ENCODE measurements at places on chromosomes 1 and 21.

DNA sequence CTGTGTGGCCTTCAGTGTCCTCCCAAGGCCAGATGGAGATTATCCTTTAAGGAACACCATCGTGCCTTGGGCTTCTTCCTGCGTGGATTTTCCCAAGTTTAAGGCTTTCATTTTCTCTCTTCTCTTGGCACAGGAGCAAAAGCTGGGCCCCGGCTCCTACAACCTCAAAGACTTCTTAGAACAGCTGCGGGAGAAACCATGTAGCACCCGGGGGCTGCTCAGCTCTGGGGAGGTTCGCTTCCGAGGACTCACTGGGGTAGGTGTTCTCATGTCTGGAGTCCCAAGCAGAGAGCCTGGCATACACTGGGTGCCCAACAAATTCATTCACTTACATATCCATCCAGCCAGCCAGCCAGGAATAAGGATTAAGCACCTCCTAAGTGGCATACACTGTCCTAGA lies 6.6 kb upstream of the TTC22 start:
- DNase-seq, result no peak

GRCh38 chr1:211923095-211923494 lies 92.5 kb upstream of the LPGAT1 start:
- no peak for DNase-seq

GRCh38 chr1:23661887-23662286 lies 29.7 kb upstream of the RPL11 start:
- DNase-seq, result no peak

DNA sequence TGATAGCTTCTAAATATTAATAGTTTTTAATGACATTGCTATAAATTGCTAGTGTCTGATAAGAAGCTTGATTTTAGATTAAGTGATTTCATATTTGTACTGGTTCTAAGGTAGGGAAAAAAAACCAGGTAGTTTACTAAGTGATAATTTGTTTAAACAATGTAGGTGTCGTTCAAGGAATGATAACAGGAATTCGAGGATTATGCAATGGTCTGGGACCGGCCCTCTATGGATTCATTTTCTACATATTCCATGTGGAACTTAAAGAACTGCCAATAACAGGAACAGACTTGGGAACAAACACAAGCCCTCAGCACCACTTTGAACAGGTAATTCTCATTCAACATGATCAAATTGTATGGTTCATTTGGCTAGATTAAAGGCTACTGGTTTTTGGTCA lies 52.4 kb downstream of the SASS6 start:
- no peak for DNase-seq

DNA sequence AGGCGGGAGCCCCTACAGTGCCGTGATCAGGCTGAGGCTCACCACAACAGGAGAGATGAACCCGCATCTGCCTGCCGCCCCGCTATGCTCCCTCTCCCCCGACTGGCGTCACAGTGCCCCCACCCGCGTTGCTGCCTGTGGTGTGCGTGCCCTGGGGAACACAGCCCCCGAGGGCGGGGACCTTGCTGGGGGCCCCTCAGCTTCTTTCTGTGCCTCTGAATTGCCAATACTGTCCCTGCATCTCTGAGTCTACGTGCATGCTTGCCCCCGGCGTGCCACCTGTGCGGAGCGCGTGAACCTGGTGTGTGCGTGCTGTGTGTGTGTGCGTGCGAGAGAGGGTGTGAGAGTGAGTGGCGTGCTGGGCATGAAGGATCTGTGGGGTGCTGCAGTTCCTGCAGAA lies 10.3 kb downstream of the PARS2 start:
- no peak for DNase-seq

- peak; percentile 70 for DNase-seq
These were observed 67.6 kb downstream of the MAP3K21 start for GRCh38 chr1:233394860-233395717.

DNA sequence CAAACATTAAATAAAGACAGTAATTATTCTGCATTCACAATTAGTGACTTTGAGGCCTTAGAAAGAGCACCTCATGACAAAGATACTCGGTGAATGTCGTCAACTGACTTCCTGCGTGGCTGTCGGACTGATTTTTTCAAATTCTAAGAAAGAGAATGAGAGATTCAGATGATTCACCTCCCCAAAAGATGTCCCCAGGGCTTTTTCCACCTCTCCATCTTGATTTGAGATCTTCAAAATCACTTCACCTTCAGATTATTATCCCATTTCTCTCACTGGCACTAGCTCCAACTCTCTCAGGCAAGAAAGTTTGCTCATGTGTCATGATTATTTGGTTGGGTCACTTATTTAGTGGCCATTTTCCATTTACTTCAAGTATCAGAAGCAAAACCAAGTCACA lies 5.0 kb upstream of the EDEM3 start:
- no peak for DNase-seq

GRCh38 chr1:71967670-71968069 lies 314.7 kb downstream of the NEGR1 start:
- DNase-seq, result no peak

- DNase-seq, result peak; percentile 42
These were observed 100.8 kb downstream of the PLPPR4 start for GRCh38 chr1:99365141-99365540.

DNA sequence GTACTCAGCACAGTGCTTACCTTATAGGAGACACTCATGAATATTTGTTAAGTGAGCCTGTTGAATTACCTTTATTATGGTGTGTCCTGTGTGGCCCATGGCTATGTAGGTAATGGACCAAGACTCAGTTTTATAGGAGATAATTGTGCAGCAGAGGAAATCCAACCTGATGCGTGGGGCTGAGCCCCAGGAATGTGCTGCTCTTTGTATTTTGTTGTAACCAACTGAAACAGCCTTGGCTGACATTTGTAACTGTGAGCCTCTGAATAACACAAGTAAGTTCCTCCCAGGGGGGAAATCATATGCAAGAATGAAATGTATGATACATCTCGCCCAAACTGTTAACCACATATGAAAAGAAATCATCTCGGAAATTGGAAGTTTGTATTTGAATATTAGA lies 364.2 kb upstream of the ZP4 start:
- DNase-seq, result no peak

DNA sequence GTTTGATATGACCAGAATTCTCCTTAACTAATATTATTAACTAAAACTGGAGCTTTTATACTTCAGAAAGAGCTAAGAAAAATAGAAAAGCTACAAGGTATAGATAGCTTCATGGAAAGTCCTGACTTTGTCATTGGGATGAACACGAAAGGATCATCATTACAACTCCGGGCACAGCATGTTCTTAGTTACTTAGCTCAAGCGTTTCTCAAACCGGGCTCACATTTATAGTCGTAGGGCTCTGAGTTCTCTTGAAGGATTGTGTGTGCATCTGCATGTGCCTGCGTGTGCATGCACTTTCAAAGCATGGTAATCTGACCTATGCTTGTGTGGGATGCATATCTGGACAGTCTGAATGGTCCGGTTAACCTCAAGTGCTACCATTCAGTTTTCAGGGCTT lies 20.4 kb upstream of the MAP10 start:
- DNase-seq, result no peak

- DNase-seq, result peak; percentile 44
These were observed 15.3 kb downstream of the UCK2 start for GRCh38 chr1:165842671-165843129.

DNA sequence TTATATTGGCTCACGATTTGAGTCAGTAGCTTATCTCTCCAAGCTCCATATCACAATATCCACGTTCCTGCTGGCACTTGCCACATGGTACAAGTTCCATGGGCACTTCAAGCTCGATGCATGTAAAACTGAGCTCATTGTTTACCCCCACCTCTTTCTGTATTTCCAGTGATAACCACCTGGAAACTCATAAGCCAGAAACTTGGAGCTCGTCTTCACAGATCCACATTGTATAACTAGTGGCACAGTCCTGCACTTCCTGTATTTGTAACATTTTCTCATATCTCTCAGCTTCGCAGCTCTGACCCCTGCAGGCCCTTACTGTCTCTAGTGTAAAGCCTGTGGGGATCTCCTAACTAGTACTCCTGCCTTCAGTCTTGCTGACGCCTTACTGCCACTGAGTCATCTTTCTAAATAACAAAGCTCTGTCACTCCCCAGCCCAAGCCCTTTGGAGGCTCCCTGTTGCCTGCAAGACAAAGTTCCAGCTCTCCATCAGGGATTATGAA lies 6.5 kb upstream of the C2CD4D start:
- no peak for DNase-seq

DNA sequence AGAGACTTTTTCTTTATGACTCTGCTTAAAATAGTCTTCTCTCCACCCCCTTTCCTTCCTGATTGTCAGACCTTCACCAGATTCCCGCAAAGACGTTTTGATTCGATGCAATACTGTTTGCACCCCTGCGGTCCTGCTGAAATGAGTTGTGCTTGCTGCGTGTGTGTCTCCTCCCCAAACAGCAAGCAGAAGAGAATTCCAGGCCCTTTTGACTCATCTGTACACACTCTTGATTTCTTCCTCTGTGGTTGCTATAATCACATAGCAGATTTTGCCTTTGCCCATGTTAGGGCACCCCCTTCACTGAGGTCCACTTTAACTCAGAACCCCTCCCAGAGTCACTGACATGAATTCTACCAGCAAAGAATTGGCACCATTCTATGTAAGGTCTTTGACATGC lies 136.5 kb downstream of the ZZZ3 start:
- DNase-seq, result no peak

- no peak for DNase-seq
These were observed 70.0 kb upstream of the SLC45A1 start for GRCh38 chr1:8247811-8248436.

- no peak for DNase-seq
These were observed 11.7 kb downstream of the PEAR1 start for GRCh38 chr1:156905176-156905575.

DNA sequence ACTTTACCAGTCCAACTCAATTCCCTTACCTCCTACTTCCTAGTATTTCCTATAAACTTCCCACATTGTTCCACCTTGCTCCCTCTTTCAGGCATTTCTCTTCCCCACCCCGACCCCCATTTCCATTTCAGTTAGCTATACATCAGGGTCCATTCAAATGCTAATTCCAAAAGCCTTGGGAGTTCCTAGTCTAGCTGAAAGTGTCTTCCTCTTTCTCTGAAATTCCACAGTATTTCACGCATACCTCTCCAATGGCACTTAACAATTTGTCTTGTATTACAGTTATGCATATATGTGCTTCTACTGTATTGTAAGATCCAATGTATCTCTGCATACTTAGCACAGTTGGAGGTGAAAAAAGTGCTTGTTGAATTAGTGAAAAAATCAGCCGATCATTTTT lies 94.9 kb downstream of the ZNF644 start:
- DNase-seq, result no peak

- DNase-seq, result no peak
These were observed 6.7 kb downstream of the CELSR2 start for GRCh38 chr1:109256085-109256484.

GRCh38 chr1:36081926-36082485 lies 1.9 kb upstream of the TEKT2 start:
- DNase-seq, result no peak

DNA sequence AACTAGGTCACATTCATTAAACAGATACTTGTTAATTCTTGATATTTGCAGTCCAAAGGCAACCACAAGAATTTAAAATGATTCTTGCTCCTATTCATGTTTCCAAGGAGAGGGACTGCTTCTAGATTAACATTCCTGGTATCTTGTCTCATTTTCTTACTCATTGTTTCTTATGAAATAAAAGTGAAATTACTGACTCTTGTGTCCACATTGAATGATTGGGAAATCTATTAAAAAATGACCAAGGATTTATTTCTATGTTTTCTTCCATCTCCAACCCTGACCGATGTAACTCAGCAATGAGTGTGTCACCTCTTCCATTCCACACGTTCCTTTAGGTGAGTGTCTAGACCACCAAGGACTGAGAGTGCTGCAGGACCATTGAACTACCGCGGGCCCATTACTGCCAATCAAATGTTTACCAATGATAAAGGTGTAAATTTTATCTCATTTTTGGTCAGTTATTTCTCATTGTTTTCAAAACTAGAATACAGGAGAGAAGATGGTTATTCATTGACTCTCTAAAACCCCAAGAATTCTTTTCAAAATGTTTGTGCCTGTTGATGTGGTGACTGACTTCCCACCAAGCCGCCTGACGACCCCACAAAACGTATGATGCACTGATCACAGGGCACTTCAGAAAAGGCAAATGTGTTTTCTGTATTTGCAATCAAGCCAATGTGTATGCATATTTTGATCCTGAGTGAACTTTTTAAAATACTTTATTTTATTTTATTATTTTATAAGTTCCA lies 414.6 kb upstream of the PTBP2 start:
- DNase-seq, result no peak

- peak; percentile 47 for DNase-seq
These were observed 11.5 kb downstream of the ARHGEF10L start for GRCh38 chr1:17550729-17551584.

GRCh38 chr1:3262681-3263286 lies 191.7 kb upstream of the ARHGEF16 start:
- DNase-seq, result no peak

GRCh38 chr1:212916481-212917133 lies 33.7 kb upstream of the VASH2 start:
- no peak for DNase-seq

DNA sequence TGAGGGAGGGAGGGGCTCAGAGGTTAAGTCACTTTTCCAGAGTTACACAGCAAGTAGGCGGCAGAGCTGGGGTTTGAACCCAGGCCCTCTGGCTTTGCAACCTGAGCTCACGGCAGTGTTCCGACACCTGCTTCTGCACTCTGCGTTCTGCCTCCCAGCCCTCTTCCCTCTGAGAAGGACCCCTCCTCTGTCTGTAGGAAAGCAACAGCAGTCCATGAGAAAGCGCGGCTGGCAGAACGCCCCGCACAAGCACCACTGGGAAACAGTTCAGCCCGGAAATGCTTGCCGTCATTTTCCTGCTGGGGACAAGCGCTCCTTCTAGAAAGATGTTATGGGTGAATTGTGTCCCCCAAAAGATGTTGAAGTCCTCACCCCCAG lies 241.1 kb downstream of the NPHP4 start:
- DNase-seq, result no peak

- DNase-seq, result no peak
These were observed 10.0 kb downstream of the ADAMTS1 start for GRCh38 chr21:26835027-26835713.

DNA sequence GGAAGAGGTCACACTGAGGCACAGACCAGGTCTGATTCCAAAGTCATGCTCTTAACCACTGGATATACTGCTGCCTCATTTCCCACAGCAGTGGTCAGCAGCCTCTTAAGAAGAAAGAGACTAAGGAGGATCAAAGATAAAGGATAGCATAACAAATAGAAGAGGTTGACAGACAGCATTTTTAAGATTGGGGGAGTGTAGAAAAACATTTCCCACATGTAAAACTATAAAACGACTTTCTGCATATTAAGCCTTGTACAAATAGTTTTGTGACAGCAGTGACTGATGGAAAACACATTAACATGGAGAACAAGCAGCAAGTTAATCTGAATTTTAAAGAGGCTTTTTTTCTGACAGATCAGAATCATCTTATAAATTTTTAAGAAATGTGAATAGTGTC lies 92.0 kb downstream of the SELENOF start:
- no peak for DNase-seq

GRCh38 chr1:45001011-45001481 lies 10.1 kb downstream of the HECTD3 start:
- DNase-seq, result no peak

- DNase-seq, result peak; percentile 20
These were observed 105.6 kb upstream of the GCLM start for GRCh38 chr1:94014635-94015488.

All from SW480 (cell line).